Colonic mucosa (tissue), 4 donors: ENCODE measurements at places on chromosomes 3 and 15. TPM values are rescaled to one million over a fixed set of nuclear protein-coding genes. Genes with fewer than 3 reads are reported as not detected.
A peak's percentile ranks its signal among the peaks of the same experiment; 100 is the strongest.

DNA sequence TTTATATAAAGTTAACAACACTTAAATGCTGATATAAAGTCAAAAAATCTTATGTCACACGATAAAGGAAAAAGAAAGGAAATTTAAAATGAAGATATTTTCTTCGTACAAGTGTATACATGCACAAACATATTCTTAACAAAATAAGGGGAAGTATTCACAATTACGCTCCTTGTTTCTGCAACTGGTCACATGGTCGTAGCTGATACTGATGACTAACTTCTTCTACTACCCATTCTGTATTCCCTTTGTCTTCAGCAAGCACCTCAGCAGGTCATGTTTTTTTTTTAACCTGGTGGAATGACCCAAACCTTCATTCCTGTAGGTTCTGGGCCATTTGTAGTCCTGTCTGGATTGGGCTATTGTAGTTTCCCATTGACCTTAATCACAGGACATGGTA is 30.0 kb upstream of the CMTM8 start:
- H3K27ac ChIP-seq, result no peak overlapping the region
- H3K27me3 ChIP-seq, result no peaks in the 10 kb centered on the region
- no peaks in the 10 kb centered on the region for H3K4me1 ChIP-seq
- H3K4me3 ChIP-seq, result no peak overlapping the region
- H3K36me3 ChIP-seq, result no peaks in the 10 kb centered on the region
- DNase-seq, result no peak

DNA sequence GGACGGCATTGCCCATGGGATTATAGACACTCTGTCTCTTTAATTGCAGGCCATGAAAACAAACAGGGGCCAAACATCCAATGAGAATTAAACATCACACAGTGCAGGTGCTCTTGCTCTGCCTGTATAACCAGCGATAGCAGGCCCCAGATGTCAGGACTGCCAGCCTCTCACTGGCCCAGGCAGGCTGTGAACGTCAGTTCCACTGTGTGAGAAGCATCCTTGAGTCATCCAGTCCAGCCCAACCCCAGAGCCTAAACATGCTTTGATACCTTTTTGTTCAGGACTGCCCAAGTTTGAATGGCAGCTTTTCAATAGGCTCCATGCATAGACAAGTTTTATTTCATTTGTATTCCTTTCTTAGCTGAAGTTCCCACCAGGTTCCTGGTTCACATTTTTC is 189.8 kb downstream of the SLCO3A1 start:
- H3K27me3 ChIP-seq, result no peaks in the 10 kb centered on the region

DNA sequence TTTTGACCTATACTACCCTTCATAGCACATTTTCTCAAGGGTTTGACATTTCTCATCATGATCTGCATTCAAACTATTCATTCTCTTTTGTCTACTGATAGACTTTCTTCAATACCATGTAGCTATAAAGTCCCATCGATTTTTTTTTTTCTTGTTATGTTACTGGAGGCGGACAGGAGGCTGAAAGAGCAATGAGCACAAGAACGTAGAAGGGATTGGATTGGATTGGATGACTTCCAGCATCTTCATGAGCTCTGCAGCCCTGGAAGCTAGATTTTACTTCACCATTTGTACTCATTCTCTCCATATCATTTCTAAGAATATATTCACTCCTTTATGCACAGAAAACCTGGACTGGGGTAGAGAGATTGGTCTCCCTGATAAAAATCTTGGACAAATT is 43.2 kb downstream of the DUT start:
- H3K4me3 ChIP-seq, result no peak overlapping the region
- H3K36me3 ChIP-seq, result no peaks in the 10 kb centered on the region
- H3K4me1 ChIP-seq, result no peaks in the 10 kb centered on the region
- no peak for DNase-seq
- H3K27me3 ChIP-seq, result no peaks in the 10 kb centered on the region

GRCh38 chr3:122305818-122306621 is 19.0 kb upstream of the CSTA start:
- no peak overlapping the region for H3K4me3 ChIP-seq
- no peak overlapping the region for H3K27ac ChIP-seq
- peak; percentile 62 for DNase-seq
- no peaks in the 10 kb centered on the region for H3K27me3 ChIP-seq

- DNase-seq, result peak; percentile 53
- H3K36me3 ChIP-seq, result no peaks in the 10 kb centered on the region
- no peak overlapping the region for H3K27ac ChIP-seq
- no peaks in the 10 kb centered on the region for H3K27me3 ChIP-seq
Measured at GRCh38 chr3:40317061-40317855, 7.8 kb downstream of the EIF1B start.

DNA sequence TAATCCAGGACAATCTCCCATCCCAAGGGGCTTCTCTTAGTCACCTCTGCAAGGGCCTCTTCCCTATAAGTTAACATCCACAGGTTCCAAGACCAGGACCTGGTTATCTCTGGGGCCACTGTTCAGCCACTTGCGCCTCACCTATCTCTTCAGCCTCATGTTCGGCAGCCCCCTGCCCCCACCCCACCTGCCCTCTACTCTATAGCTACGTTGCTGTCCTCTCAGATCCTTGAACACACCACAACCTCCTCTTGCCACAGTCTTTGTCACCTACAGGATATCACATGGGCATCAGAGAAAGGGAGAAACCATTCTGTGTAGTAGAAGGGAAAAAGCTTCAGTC is 33.9 kb downstream of the SLC41A3 start:
- no peak for DNase-seq
- no peaks in the 10 kb centered on the region for H3K27me3 ChIP-seq
- H3K4me3 ChIP-seq, result no peak overlapping the region
- H3K4me1 ChIP-seq, result no peaks in the 10 kb centered on the region
- H3K36me3 ChIP-seq, result no peaks in the 10 kb centered on the region

The GLCE gene
- total RNA-seq, result 61.1 TPM

The SLC7A14 gene
- 0.05 TPM for total RNA-seq

The CPNE9 gene
- total RNA-seq, result not detected

The TRH gene
- not detected for total RNA-seq
